ENCODE measurements at places on chromosomes 2 and 18.
A peak's percentile ranks its signal among the peaks of the same experiment; 100 is the strongest.

- DNase-seq, result no peak
Measured at GRCh38 chr2:240503848-240504247, 53.9 kb downstream of the ANKMY1 start.

GRCh38 chr2:102677244-102678215, 58.2 kb downstream of the SLC9A2 start:
- no peak for DNase-seq

GRCh38 chr2:35081001-35081621, 1274.5 kb upstream of the CRIM1 start:
- no peak for DNase-seq

GRCh38 chr2:190123956-190124355, 61.4 kb upstream of the MSTN start:
- DNase-seq, result no peak

DNA sequence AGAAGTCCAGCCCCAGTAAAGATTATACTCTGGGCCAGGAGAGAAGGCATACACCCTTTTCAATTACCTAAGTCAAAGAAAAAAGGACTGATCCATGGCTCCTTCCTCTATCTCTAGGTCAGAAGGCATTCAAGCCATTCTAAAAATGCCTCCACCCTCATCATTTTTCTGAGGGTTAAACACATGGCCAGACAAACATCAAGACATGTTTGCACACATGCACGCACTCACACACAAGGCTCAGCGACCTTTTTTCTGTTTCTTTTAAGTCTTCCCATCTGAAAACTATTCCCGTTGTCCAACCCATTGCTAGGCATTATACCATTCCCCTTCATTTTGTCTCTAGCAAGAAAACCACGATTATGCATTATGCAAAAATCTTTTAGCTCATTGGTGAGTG, 126.6 kb downstream of the EN1 start:
- DNase-seq, result no peak

- no peak for DNase-seq
Measured at GRCh38 chr2:235964787-235965390, 203.3 kb downstream of the GBX2 start.

DNA sequence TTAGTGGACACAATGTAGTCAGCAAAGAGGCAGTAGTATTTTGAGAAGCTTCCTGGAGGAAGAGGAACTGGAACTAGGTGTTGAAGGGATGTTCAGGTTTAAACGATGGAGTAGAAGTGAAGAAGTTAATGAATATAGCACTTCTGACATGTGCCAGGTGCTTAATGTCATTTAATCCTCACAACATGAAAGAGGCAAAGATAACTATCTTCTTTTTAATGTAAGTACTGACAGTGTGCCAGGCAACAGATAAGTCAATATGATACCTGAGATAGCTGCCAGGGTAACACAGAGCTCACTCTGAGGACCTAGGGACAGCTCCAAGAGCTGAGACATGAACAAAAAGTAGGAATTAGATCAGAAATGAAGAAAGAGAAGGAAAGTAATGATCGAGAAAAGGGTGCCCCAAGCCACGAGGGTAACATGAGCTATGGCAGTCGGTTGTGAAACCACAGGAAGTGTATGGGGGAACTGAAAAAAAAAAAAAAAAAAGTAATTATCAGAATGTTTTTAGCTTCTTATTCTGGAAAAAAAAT, 140.7 kb downstream of the RNF144A start:
- no peak for DNase-seq

- DNase-seq, result peak; percentile 94
Measured at GRCh38 chr2:237885931-237886684, 26.7 kb downstream of the RAMP1 start.

GRCh38 chr2:48072583-48072982, 166.3 kb upstream of the FBXO11 start:
- DNase-seq, result no peak

GRCh38 chr2:79200762-79201161, 41.2 kb upstream of the REG3A start:
- DNase-seq, result no peak

DNA sequence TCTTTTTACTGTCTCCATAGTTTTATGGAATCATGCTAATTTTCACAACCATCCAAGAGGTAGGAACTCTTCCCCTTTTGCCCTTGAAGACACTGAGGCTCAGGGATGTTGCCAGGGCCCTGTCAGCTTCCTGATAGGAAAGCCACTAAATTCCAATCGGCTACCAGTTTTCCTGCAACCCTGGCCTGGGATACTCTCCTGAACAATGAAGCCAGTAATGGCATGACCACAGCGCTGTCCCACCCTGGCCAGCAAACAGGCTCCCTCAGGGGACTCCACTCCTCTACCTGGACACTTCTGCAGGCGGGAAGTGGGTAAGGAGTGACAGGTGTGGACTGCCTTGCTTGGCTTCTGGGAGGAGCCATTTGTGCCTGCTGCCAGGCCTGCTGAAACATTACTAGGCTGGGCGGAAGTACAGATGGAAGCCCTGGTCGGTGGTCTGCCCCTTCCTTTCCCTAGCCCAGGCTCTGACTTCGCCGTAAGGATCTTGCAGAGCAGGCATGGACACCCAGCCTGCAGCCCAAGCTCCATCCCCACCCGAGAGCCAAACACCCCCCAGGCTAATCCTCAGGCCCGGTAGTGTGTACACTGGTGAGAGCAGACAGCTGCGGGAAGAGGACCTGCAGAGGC, 78.8 kb upstream of the SMAD2 start:
- DNase-seq, result no peak

DNA sequence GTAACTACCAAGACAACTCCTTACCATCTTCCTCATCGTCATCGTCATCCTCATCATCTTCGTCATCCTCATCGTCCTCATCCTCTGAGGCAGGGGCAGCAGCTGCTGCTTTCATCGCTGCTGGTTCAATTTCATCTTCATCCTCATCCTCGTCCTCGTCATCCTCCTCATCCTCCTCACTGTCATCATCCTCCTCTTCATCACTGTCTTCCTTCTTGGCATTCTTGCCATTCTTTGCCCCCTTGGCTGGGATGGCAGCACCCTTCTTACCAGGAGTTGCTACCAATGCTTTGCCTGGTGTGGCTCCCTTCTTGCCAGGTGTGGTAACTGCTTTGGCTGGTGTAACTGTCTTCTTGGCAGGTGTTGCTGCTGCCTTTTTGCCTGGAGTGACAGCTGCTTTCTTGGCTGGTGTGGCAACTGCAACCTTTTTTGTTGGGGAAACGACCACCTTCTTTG, 2.7 kb downstream of the NCL start:
- DNase-seq, result no peak

DNA sequence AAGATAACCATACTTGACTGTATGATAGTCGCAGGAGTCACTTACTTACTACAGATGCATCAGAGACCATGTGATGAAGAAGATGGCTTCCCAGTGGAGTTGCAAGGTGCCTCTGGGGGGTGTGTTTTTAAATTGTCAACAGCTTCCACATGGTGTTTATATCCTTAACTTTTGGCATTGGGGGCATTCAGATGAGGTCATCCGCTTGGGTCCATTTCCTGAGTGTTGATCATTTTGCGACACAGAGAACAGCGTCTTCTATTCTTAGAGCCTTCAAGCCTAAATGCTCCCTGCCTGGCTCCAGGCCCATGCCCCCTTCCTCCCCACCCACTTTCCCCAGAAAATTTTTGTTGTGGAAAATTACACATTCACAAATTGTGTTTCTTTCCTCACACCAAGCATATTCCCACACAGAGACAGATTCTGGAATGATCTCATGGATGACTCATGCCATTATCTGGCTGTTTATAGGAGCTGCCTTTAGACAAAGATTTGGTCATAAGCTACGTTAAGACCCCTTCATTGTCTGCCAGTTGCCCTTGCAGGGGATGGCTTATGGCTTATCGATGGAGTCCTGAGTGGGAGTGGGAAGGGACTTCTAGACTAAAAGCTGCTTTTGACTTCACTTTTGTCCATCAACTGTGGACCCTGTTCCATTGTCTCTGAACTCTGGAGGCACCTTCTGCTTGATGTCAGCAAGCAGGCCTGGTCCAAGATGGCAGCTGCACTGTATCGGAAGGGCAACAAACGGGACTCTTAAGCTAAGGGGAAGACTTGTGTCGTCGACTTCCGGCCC, 91.8 kb downstream of the CABLES1 start:
- peak; percentile 74 for DNase-seq

GRCh38 chr18:35507192-35507591, 9.4 kb upstream of the INO80C start:
- no peak for DNase-seq

DNA sequence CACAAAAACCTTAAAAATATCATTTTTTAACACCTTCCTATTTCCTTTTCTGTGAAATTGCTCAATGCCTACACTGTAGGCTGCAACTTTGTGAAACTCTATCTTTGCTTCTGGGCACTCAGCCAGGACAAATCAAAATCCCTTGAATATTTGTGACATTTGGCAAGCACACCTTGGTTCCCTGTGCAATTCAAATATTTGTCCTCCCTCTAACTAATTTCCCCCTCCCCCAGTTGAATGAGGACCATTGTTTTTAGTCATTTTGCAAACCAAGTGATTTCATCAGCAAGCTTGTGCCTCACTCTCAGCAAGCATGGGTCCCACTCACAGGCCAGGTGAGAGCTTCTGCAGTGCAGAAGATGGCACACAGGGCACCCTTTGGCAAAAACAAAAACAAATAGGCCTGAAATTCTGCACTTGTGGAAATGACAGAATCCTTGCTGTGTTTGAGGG, 541.5 kb downstream of the CNTNAP5 start:
- no peak for DNase-seq

DNA sequence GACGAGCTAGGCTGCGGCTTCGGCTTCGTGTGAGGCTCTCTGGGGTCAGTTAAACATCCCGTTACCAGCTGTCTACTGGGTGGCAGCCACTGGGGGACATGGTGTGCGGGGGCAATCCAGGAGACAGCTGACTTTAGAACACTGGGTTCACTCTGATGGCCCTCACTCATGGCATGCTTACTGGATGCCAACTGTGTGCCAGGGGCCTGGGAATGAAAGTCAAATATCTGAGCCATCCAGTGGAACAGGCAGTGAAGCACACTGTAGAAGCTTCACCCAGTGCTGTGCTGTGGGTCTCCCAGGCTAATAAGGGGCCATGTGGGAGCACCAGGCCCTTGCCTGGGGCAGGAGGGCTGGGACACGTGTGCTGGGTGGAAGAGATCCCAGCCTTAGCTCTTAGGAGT, 48.3 kb downstream of the GLI2 start:
- DNase-seq, result no peak

- DNase-seq, result no peak
Measured at GRCh38 chr2:66852953-66853352, 418.0 kb downstream of the MEIS1 start.

GRCh38 chr2:179817181-179817841, 44.1 kb downstream of the ZNF385B start:
- DNase-seq, result no peak

- no peak for DNase-seq
Measured at GRCh38 chr2:30981510-30981909, 156.7 kb downstream of the GALNT14 start.

DNA sequence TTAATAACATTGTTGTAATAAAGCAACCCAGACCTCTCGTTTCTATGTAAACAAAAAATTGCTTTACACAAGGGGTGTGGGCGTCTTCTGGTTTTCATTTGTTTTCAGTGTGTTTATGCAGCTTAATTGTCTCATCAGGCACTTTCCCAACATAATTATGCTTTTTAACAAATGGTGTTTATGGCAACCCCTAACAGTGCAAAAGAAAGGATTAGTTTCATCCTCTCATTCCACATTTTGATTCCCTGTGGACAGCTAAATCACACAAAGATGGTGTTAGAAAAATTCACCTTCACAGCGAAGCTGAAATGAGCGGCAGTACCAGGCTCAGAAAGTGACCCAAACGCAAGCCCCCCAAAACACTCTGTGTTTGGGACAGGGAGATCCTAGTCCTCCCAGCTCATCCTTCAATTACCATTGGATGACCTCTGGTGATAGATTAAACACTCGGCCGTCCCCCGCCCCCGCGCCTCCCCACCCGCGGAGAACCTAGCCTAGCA, 724 bp downstream of the FTCDNL1 start:
- no peak for DNase-seq

GRCh38 chr18:36812678-36813077, 16.1 kb downstream of the TPGS2 start:
- peak; percentile 26 for DNase-seq

DNA sequence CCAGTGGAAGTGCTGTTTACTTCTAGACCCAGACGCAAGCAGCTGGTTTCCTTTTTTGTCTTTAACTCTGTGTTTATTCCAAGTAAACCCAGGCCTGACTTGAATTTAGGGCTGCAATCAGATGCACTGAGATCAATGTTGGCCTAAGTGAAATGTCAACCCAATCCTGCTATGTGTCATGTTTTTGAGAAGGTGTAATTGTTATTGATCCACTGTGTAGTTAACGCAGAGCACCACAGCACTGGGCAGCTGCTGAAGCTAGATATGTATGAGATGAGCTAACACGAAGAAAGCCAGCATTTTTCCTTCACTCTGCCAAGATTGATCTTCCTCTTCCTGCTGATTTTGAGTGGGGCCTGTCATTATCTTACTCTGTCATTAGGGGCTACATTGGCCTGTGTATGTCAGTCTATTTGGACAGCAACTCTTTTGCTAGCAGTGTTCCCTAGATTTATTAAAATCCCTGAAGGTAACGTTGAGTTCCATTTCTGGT, 18.9 kb upstream of the DLX1 start:
- DNase-seq, result no peak

- no peak for DNase-seq
Measured at GRCh38 chr2:58553937-58554336, 312.8 kb upstream of the FANCL start.

DNA sequence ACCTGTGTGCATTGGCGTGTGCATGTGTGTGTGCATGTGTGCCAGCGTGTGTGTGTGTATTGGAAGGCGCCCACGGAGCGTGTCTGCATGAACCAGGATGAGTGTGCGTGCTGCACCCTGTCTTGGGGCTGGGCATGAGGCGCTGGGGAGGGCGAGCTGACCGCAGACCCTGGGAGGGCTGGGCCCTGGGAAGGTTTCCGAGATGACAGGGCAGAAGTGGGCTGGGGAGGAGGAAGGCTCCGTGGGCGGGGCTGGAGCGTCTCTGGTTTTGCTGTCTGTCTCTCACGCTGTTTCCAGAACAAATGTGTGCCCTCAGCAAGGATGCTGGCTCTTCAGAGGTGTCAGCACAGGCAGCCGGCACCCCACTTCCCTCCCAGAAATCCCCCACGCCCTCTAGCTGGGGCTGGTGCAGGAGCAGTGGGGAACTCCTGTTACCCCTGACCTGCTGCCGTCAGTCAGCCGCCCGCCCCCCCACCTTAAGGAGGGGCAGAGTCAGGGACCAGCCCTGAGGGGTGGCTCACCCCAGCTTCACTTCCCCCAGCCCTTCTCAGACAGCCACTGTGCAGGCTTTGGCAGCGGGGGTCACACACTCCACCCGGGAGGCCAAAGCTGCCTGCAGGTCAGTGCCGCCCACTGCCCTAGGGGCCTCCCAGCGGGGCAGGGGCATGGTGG, at the start of gene GPR35:
TSS of gene GPR35 (plus strand) at position 531 of the 672 bp plus-strand sequence. CDS start 4,473 bp downstream, outside the sequence.
- DNase-seq, result no peak

DNA sequence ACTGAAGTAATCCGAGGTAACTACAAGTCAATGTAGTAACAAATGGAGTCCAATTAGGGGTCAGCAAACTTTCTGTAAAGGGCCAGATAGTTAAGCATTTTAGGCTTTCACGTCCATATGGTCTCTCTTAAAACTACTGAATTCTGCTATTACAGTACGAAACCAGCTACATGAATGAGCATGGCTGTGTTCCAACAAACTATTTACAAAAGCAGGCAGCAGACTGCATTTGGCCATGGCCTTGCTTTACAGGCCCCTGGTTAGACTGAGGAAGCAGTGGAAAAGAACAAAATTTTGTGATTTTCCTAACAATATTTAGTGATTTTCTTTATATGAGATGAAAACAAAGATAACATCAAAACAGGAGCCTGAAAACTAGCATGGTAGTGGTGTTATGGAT, 64.0 kb downstream of the RTN4 start:
- no peak for DNase-seq

- no peak for DNase-seq
Measured at GRCh38 chr2:54074606-54075341, 40.6 kb upstream of the ACYP2 start.

All from uterus (tissue), 4 donors.